ENCODE measurements at places on chromosomes 2 and 18.
A peak's percentile ranks its signal among the peaks of the same experiment; 100 is the strongest.

- peak overlapping the region; percentile 78 for H3K4me3 ChIP-seq
- DNase-seq = peak; percentile 50
These were observed 1.0 kb upstream of the NFATC1 start for GRCh38 chr18:79394534-79395307.

DNA sequence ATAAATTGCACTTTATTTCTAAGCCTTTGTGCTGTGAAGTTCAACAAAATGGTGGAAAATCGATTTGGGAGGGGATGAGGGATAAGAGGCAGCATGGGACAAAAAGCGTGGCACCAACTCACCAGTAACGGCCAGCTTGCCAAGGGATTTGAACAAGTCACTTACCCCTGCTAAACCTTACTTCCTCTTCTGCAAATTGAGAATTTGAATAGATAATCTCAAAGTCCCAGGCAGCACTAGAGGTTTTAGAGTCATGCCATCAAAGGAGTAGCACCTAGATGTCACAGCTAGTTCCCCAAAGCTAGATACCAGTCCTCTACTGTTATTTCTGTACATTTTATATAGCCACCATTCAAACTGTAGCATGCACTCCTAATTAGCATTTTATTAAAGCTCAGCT lies 83.7 kb upstream of the VRK2 start:
- H3K4me1 ChIP-seq = no peaks in the 10 kb centered on the region
- H3K36me3 ChIP-seq = no peaks in the 10 kb centered on the region
- DNase-seq = no peak
- no peak overlapping the region for H3K27ac ChIP-seq
- no peak overlapping the region for H3K4me3 ChIP-seq

DNA sequence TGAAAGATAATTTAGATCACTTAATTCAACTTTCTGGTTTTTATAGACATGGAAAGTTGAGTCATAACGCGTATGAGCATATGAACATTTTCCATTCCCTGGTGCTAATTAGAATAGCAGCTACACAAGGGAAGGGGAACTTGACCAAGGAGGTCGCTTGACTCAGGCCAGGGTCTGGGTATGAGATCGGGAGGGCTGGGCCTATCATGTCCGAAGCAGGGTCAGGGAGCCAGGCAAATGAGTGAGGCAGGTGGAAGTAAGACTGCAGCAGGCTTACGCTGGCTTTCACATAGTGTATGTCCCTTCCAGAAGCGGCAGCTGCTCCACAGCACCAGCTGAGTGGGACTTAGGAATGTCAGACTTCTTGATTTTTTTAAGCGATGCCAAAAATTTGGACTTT lies 14.7 kb downstream of the RALB start:
- no peak overlapping the region for H3K27ac ChIP-seq
- no peaks in the 10 kb centered on the region for H3K27me3 ChIP-seq
- peaks cover 14% of the 10 kb centered on the region for H3K4me1 ChIP-seq
- H3K36me3 ChIP-seq = no peaks in the 10 kb centered on the region

DNA sequence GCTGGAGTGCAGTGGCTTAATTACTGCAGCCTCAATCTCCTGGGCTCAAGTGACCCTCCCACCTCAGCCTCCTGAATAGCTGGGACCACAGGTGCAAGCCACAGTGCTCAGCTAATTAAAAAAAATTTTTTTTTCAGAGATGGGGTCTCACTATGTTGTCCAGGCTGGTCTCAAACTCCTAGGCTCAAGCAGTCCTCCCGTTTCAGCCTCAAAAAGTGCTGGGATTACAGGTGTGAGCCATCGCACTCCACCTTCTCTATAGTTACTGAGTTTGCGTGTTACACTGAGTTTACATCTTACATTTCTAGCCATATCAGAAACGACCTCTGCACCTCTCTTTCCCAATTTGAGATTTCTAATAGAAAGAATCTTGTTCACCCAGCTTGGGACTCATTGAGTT lies 53.6 kb upstream of the EML4 start:
- peaks cover 48% of the 10 kb centered on the region for H3K4me1 ChIP-seq
- no peaks in the 10 kb centered on the region for H3K36me3 ChIP-seq
- no peaks in the 10 kb centered on the region for H3K27me3 ChIP-seq
- H3K27ac ChIP-seq = peak overlapping the region; percentile 44
- no peak for DNase-seq

DNA sequence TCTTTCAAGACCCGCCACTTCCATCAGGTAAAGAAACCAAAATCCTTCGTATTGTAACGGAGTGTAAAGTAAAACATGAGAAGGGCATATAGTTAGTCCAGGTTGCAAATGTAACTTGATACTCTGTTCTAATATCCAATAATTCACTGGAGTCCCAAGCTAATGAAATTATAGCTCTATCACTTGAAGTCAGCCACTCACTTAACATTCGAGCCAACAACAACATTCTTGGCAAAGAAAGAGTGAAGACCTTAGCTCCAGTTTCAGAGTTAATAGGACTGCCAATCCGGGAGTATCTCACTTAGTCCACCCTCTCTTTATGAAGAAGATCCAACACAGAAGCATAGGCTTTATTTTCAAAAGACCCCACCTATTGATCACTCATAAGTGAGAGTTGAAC lies 298.0 kb upstream of the SOX11 start:
- H3K36me3 ChIP-seq = no peaks in the 10 kb centered on the region
- DNase-seq = no peak
- H3K27me3 ChIP-seq = no peaks in the 10 kb centered on the region
- H3K4me1 ChIP-seq = no peaks in the 10 kb centered on the region

All from effector memory CD8-positive, alpha-beta T cell (primary cell).